ENCODE measurements at places on chromosomes 4 and X.

GRCh38 chr4:40190019-40190418 lies 6.8 kb upstream of the RHOH start:
- DNase-seq, result no peak

DNA sequence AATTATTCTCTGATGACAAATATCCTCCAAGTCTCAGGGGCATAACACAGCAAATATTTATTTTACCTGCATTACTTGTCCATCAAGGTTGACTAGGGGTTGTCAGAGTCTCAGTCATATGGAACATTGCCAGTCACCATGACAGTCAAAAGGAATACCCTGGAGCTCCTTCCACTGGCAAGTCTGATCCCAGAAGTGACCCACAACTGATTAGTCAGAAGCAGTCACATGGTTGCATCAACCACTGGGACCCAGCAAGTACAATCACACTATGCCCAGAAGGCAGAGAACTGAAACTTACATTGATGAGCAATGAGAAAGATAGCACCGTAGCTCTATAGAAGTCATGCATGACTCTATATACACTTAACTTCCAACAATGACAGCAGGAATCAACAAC lies 41.9 kb upstream of the SOD3 start:
- no peak for DNase-seq

GRCh38 chrX:9737363-9737762 lies 28.3 kb downstream of the GPR143 start:
- no peak for DNase-seq

GRCh38 chr4:130110770-130111169 lies 1014.8 kb downstream of the C4orf33 start:
- no peak for DNase-seq

- no peak for DNase-seq
Observed at GRCh38 chrX:39869846-39870601, 227.7 kb downstream of the BCOR start.

DNA sequence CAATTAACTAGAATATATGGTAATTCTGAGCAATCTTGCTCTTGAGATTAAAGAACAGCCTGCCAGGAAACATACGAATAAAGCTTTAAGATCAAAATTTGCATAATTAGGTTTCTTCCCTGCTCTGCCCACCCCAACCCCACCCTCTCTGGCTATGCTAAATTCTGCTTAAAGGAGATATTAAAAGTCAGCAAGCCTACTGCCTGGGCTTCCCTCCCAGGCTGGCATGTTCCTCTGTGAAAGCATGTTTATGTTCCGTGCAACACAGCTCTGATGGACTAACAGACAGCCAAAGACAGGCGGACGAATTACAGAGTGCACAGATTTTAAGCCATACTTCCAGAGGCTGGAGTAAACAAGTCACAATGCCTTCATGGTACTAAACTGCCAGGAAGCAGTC lies 28.4 kb downstream of the CD99L2 start:
- DNase-seq, result no peak

GRCh38 chr4:56937262-56937661 lies 29.6 kb downstream of the REST start:
- no peak for DNase-seq

GRCh38 chr4:96126227-96126626 lies 286.3 kb downstream of the PDHA2 start:
- no peak for DNase-seq

GRCh38 chr4:4662230-4662629 lies 120.4 kb upstream of the STX18 start:
- DNase-seq, result no peak

- no peak for DNase-seq
Observed at GRCh38 chr4:3160438-3160837, 86.0 kb downstream of the HTT start.

DNA sequence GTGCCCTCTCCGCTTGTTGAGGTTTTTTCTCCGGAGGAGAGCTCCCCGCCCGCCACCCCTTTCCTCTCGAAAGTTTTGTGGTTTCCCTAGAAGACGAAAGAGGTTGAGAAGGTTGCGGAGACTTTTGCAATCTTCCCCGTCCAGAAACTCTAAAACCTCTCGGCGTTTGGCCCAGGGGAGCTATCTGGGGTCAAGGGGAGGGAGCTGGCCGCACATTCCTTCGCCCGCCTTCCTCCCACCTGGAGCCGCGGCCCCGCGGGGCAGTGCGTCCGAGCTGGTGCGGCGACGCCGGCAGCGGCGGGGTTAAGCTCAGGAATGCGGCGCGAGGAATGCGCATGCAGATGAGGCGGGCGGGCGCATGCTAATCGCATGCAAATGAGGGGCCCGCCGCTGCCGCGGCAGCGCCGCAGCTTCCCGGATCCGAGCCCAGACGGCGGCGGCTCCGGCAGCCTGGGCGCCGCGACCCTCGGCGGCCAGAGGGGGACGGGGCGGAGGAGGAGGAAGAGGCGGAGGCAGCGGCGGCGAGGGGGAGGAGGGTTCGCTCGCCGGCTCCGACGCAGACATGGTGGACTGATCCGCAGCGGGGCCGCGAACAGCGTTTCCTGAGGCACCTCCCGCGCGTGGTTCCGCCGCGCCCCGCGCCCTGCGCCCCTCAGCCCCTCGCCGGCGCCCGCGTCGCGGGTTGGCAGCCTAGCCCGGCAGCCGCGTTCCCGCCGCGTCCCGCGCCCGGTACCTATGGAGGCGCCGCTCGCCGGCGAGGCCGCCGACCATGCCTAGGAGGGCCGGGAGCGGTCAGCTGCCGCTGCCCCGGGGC lies at the start of gene WWC2:
WWC2 (plus strand) TSS at position 535 of the 814 bp plus-strand sequence; CDS start at position 770, 235 bp downstream.
- DNase-seq, result no peak

DNA sequence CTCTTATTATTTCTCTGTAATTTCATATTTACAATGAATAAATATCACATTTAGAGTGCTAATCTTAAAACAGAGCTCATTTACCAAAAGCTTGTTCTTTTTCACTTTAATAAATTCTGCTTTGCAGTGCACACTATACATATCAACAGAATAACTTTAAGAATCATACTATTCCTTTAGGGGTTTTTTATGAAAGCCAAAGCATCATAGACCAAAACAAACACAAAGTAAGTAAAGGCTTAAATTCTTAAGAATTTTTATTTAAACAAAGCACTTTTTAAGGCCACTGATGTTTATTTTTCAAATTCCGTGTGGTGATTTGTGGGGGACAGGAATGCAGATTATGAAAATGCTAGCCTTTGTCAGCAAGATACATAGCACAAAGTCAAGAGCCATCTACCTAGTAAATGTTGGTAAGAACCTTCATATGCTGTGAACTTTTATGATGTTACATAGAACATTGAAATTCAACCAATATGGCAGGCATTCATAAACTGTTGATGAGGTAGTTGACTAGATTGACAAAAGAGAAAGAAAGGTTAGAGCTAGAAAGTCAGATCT lies 17.8 kb downstream of the TIGD2 start:
- DNase-seq, result no peak

DNA sequence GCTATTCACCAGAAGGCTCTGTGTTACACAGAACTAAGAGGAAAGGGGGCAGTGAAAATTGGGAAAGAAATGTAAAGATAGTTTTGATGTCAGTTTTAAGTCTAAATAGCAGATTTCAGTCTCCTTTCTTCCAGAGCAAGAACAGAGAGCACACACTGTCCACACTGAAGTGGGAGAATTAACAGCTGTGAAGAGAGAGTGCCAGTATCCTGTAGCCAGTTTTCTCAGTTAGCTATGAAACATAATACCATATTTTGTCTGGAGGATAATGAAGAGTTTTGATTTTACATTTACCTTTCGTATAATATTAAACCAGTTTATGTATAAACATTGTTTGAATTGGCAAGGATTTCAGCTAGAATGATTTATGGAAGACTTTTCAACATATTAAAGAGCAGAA lies 35.1 kb downstream of the FBXO8 start:
- no peak for DNase-seq

DNA sequence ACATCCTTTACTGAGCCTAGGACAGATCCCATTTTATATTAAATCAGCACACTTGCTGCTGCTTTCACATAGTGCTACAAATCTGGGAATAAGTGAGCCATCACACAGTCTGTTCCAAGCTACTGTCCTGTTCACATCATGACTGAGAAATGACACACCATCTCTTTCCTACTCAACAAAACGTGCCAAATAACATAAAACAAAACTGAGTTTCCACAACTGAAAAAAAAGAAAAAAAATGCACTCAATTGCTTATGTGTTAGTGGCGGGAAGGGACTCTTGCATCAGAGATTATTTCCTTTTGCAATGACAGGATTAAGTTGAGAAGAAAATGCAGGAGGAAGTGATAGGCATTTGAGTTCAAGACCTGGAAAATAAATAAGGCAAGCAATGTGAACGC lies 109.0 kb downstream of the SHROOM4 start:
- no peak for DNase-seq

DNA sequence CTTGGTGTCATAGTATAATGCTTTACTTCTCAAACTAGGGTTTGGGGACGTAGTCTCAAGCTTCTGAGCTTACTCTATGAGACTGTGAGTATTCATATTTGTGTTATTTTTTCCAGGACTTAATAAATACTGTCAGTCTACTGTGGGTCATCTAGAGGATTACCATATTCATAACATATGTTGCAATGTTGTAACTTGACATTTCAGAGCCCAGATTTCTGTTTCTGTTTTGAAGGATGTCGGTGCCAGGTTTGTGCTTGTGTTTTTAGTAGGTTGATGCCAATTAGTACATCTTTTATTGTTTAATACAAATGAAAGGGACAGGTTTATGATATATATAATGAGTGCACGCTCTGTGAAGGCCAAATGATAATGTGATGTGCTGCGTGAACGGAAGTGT lies 69.6 kb downstream of the SPANXN4 start:
- no peak for DNase-seq

GRCh38 chrX:120235284-120235683 lies 15.3 kb upstream of the ZBTB33 start:
- DNase-seq, result no peak

- no peak for DNase-seq
Observed at GRCh38 chrX:153598541-153599191, at the start of gene CCNQ. TSS of gene CCNQ (minus strand) at chrX:153599139. CDS start at chrX:153599073, 66 bp downstream.

DNA sequence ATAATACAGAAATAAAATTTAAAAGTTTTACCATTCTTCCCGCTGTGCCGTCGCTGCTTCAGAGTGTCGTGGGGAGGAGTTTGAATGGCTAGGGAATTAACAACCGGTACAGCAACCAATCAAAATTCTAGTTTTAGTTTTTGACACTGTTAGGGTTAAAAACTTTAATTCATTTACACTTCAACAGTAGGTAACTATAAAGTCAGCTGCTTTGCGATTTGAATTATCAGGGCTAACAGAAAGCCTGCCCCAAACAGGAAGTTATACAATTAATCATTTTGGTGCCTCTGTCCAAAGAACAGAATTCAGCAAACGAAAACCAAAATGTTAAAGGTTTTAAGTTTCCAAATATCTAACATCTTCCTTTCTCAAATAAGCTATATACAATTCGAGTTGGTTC lies 2.3 kb downstream of the HNRNPD start:
- DNase-seq, result no peak

DNA sequence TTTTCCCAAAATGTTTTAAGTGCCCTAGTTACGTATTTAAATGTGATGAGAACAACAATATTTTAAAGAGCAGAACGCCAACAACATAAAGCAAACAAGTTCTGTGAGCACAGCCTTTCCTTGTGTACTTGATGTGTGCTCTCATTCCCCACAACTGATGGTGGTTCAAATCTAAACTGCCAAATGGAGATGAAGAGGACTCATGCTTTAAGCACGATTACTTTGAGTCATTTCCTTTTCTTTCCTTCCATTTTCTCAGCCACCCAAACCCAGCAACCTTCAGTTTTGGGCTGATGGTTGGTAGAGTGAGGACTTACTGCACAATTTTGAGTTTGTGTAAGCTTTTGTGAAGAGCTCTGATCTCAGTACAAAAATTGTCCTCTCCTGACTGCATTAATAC lies 1.7 kb downstream of the NSD2 start:
- no peak for DNase-seq

DNA sequence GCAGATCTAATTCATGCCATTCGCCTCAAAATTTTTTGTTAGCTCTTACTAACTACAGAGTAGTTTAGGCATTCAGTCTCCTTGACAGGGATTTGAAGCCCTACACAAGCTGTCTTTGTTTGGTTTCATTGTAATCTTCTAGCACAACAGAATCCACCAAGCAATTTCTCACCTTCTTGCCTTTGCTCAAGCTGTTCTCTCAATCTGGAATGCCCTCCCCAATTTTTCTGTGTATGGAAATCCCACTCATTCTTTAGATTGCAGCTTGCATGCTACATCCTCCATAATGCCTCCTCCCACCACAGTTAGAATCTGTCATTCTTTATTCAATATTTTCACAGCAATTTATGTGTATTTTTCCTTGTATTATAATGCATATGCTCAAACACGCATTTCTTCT lies 63.7 kb downstream of the C4orf51 start:
- no peak for DNase-seq

DNA sequence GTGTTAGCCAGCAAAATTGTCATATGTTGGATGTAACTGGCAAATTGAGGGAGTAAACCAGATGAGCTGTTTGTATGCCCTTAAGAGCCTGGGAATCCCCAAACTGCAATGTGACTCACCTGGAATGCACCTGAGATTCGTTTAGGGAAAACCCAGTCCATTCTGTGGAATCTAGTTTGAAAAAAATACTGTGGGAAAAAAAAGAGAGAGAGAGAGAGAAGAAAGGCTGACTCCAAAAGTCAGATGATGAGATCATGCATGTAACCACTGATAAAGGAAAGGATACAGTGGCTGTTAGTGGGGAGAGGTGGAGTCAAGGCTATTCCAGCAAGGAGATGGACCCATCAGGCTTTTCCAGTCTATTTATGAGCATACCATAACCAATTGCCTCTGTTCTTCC lies 48.5 kb downstream of the SLC9A7 start:
- DNase-seq, result no peak

DNA sequence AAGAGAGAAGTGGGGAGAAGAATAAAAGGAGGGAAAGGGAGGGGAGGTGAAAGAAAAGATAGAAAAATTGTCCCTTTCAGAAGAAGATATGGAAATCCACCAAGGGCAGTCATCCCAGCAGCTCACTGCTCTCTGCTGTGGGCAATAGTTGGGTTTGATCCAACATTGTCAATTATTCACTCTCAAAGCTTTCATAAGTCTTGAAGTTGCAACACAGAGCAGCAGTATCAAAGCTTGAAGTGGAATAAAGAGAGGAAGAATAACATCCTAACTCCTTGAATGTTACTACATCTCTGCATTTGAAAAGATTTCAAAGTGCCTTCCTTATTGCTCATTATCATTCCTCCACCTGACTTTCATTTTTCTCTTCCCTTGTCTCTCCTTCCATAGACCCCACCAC lies 62.3 kb upstream of the HHIP start:
- no peak for DNase-seq

GRCh38 chrX:15233416-15234015 lies 36.4 kb downstream of the ASB9 start:
- DNase-seq, result no peak

DNA sequence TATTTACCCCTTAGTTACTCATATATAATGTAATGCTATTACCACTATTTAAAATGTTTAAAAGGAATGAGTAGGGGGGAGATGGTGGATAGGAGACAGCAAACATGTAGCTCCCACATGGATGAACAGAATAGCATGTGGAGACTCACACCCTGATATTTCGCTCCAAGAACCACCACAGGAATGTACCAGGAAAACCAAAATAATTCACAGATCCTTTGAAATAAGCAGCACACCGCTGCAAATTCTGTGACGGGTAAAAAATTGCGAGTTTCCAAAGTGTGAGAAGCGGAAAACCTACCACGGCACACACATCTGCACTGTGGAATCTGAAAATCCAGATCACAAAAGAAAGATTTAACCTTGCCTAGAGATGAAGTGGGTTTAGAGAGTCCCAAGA lies 428.2 kb downstream of the TLL1 start:
- DNase-seq, result no peak

GRCh38 chr4:98728433-98728832 lies 70.0 kb upstream of the TSPAN5 start:
- DNase-seq, result peak; percentile 28
